Right renal cortex interstitium (tissue), 3 donors: ENCODE measurements at places on chromosomes 5 and 9. TPM values are rescaled to one million over a fixed set of nuclear protein-coding genes. Genes with fewer than 3 reads are reported as not detected.

- DNase-seq = no peak
Measured at GRCh38 chr9:108468364-108468763, 387.4 kb downstream of the ACTL7B start.

GRCh38 chr5:31410089-31410488 lies 121.8 kb downstream of the DROSHA start:
- DNase-seq = no peak

SLC6A7 gene
- polyA plus RNA-seq = not detected

- DNase-seq = no peak
Measured at GRCh38 chr5:22852807-22853660, at the start of gene CDH12. Gene CDH12, minus strand, starts transcription at chr5:22853344.

URM1 gene
- 54.5 TPM for polyA plus RNA-seq

DNA sequence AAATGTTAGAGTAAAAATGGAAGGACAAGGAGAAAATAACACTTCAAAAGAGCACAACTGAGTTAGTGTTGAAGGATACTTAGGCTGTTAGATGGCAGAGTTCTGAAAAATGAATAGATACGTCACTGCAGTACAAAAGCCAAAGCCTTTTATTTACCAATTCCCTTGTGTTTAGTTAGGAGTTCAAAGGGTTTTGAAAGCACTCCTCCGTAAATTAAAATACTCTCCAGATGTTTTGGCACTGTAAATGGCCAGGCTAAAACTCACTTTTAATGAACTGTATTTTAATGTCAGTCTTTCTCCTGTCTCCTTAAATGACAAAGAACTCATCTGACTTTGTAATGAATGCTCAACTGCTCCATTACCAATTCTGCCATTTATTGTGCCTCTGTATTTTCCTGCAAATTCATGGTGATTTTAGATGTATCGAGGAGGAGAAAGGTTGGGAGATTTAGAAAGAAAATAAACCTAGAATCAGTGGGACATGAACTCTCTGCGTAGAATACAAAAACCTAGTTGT lies 1727.2 kb downstream of the MAT2B start:
- no peak for DNase-seq
